ENCODE measurements at places on chromosomes 5 and 9.

DNA sequence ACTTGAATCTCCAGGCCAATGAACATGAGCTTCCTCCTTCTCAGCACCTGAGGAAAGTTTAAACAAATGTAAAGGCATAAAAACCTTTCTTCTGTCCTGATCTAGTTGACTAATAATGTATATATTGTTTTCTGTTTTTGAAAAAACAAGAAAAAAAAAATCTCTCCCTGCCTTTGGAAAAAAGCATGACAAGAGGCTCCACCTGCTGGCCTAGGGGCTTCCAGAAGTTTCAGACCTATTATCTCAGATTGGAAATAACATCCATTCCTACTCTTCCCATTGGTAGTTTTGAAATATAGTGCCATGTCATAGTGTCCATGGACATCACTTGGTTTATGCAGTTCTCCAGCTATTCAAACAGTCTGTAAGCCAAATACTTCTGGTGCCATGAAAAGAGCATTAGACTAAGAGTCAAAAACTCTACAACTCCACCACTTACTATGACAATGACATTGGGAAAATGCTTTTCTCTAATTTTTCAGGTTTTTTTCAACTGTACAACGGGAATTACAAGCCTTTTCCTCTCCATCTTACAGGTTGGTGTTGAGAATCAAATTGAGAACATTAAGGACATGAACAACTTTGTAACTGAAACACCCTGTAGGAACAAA, 409.6 kb upstream of the MPDZ start:
- no peak for DNase-seq

GRCh38 chr5:129001841-129002526, 36.7 kb downstream of the SLC27A6 start:
- DNase-seq, result no peak

DNA sequence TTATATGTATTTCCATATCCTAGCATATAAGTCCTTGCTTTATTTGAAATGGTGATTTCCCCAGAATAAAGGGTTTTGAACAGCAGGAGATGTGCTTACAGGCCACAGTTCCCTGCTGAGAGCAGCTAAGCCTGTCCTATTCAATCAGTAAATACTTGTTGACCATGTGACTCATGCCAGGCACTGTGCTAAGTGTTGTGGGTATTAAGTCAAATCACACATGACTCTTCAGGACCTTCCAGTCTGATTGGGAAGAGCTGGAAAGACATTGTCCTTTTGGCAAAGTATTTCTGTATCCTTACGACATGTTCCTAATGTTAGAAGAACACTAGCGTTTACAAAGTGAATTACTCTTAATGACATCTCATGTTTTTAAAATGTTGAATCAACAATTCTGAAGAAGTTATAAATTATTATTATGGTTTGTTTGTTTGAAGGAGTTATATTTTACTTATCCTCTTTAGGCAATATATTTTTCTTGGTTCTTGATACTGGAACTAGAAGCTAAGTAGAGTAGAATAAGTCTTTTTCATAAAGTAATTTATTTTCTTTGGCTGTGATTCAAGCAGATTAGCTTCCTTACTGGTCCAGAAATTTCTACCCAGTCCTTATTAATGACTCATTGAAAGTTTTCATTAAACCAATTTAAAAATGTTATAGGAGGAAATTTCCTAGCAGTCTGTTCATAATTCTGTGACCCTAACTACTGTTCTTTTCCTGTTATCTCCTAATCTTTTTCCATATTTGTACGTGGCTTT, 82.1 kb downstream of the GAPVD1 start:
- DNase-seq, result no peak

DNA sequence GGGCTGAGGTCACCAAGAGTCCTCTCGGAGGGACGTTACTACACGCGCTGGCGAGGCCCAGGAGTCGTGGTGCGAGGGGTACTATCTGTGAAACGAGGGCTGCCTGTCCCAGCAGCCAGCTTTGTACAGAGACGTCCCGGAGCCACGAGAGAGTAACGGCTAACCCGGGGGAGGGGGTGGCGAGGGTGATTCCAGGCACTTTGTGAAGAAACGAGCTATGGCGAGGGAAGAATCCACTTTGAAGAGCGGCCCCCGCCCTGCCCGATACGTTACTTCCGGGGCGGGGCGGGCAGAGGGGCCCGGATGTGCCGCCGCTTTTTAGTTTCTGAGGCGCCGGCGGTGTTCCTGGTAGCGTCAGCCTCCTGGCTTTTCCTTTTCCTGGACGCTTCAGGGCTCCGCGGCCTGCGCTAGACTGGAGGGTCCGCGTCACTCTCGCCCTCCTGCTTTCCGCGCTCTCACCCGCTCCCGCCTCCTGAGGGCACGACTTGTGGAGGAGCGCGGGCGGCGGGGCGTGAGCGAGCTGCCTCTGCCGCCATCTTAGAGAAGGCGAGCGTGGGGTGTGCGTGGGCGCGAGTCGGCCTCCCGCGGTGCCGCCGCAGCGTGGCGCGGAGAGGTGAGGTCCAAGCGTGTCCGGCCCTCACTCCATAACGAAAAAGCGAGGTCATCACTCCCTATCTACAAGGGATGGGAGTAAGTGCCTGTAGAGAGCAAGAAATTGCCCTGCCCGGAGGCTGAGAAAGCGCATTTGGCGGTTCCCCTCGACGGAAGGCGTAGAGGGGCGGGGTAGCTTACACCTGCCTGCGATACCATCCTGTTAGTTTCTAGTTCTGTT, 580 bp upstream of the RFX3 start:
- peak; percentile 78 for DNase-seq

DNA sequence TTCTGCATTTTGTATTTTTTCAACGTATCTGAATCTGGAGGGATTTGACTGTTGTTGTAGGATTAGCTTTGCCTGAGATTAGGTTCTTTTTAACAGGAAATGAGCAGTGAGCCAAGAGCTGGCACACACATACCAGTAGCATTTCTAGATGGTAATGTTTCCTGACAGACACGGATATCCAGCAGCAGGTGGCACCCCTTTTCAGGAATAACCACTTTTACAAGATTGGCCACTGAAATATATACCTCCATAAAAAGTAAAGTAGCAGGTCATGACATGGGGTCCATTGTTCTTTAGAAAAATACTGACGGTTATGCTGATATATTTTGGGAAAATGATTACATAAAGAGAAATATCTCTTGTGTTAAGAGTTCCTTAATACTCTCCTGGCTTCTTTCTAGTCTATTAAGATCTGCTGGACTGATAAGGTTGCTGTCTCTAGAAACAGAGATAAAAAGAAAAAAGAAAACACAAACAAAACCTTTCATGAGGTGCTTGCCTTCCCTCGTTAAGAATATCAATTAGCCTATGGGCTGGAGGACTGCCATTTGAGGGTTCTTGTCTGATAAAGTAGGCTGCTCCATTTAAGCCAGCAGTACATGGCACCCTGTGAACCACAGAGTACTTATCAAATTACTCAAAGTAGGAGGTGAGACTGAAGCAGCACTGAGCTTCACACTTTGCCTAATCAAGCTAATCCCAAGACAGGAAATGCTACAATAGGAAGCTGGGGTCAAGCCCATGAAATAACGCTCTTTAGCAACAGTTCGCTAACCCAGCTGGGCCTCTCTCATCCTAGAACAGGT, 101.6 kb upstream of the PCA3 start:
- DNase-seq, result peak; percentile 57

DNA sequence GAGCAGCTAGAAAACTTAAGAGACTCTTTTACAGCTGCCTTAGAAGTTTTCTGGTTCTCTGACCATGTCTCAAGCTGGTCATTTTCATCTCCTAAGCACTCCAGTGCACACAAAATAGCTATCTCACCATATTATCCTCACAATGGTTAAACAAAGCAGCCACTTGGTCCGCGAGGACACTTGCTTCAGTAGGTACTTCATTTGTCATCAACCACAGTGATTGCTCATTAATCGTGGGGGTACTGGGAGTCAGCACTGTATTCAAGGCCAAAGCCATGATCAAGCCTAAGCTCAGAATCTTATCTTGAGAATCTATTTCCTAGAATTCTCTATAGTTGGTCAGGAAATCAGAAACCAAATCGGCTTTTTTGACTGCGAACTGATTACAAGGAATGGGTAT, 2.9 kb downstream of the ARL14EPL start:
- DNase-seq, result no peak

- DNase-seq, result no peak
These were observed 43.9 kb downstream of the PDZD2 start for GRCh38 chr5:31682851-31683250.

- no peak for DNase-seq
These were observed 128.5 kb upstream of the VLDLR start for GRCh38 chr9:2493109-2493508.

DNA sequence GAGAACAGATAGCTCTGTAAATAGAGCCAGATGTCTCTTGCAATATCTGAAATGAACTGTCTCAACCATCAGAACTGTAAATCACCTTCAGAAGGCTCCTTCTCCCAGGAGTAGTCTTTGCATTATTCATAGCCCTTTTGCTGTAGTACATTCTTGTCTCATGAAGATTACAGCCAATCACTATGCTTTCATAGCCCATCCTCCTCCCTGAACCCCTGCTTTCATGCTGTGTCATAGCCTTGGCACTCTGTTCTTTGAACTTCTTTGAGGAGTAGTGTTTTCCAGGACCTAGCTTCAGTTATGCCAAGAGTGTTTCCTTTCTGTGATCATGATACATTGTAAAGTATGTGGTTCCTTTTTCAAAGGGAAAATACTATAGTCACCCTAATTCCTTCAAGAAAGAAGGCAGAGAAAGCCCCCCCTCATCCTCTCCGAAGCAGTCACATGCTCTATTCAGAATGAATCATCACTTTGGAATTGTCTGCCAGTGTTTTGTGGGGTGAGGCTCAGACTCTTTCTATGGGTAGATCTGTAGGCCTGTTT, 61.1 kb downstream of the GRIA1 start:
- no peak for DNase-seq

- DNase-seq, result no peak
These were observed 136.9 kb upstream of the FBN2 start for GRCh38 chr5:128674837-128675446.

GRCh38 chr5:39400713-39401578, 23.8 kb downstream of the DAB2 start:
- DNase-seq, result no peak

GRCh38 chr5:150000990-150001659, 586 bp downstream of the HMGXB3 start:
- no peak for DNase-seq

DNA sequence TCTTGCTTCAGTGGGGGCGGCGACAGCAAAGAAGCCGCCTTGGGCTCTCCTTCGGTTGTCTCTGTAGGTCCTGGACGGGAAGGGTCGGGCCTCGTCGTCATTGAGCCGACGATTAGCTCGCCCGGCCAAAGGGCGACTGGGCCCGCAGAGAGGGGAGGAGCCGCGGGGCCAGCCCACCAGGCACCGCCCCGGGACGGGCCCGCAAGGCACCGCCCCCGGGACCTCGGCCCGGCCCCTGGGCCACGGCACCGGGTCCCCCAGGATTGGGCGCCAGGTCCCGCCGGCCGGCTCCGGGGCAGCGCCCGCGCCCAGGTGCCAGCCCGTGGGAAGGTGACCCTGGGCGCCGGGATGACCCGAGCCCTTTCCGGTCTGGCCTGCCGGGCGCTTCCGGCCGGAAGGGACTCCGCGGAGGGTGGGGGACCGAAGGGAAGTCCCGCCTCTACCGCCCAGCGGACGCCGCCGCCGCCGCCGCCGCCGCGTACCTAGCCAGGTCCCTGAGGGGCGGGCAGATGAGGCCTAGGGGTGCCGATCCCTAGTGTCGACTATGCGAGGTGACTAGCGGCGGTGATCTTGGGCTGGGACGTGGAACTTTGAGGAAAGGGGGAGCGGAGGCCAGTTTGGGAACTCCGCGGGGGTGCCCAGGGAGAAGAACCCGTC, at the start of the genes GBA2 and RGP1:
TSS of gene GBA2 (minus strand) at position 371 of the 657 bp plus-strand sequence. CDS start 524 bp downstream, outside the sequence.
TSS of gene RGP1 (plus strand) at position 430 of the 657 bp plus-strand sequence. CDS start 469 bp downstream, outside the sequence.
- peak; percentile 69 for DNase-seq

GRCh38 chr9:68498816-68499215, 41.9 kb downstream of the TMEM252 start:
- DNase-seq, result no peak

DNA sequence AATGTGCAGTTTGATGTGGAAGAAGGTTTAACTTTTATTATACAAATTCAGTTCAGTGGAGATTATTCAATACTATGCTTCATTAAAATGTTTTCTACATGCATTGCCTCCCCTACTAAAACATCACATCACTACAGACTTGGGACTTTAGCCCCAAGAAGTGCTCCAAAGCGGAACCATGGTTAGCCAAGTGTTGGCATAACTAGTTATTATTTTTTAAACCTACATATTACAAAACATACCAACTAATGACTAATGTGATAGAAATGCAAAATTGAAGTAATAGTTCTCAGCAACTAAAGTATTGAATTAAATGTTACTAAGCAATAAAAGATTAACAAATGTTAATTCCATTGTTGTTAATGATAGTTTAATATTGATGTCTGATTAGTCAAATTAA, 74.5 kb downstream of the XRCC4 start:
- no peak for DNase-seq

DNA sequence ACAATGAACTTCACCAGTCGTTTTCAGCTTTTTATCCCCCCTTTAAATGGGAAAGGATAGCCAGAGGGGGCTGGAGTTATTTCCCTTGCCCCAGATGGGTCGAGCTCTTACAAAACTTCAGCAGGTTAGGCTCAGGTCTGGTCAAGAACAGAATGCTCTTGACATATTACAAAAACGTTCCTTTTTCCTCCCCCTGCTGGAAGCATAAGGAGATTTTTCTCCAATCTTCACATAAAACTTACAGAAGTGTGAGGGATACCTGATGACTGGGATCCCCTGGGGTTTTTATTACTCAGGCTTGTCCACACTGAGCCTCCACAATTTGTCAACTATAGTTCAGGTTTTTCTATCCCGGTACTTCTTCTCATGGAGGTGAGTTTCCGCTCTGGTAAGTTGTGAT, 60.8 kb downstream of the CSF2 start:
- DNase-seq, result no peak

- no peak for DNase-seq
These were observed 17.6 kb upstream of the MATR3 start for GRCh38 chr5:139275956-139276355.
